ENCODE measurements at places on chromosomes 12 and 14.

- no peak for DNase-seq
Measured at GRCh38 chr12:3071107-3071506, 6.1 kb upstream of the TSPAN9 start.

DNA sequence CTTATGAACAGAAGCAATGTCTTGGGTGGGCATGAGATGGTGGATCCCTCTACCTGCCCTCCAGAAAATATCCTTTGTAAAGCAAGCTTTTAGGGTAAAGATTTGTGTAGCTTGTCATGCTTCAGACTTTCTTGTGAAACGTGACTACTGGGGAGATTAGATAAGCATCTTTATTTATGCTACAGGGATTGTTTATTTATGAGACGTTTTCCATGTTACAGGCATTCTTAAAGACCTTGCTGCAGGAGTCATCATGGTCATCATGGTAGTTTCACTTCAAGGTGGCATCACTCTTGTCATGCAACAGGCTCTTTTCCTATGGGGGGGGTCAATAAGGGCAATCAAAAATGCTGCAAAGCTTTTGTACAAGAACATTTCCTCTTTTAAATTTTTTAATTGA is 8.2 kb upstream of the MIS18BP1 start:
- DNase-seq = no peak

GRCh38 chr14:97071177-97071576 is 274.0 kb downstream of the VRK1 start:
- DNase-seq = no peak

- DNase-seq = peak; percentile 88
Measured at GRCh38 chr12:6697584-6698351, 2.8 kb downstream of the PIANP start.

All from hepatic stellate cell (primary cell).